Sciatic nerve (tissue), 2 donors: ENCODE measurements at places on chromosomes 13 and 19.

DNA sequence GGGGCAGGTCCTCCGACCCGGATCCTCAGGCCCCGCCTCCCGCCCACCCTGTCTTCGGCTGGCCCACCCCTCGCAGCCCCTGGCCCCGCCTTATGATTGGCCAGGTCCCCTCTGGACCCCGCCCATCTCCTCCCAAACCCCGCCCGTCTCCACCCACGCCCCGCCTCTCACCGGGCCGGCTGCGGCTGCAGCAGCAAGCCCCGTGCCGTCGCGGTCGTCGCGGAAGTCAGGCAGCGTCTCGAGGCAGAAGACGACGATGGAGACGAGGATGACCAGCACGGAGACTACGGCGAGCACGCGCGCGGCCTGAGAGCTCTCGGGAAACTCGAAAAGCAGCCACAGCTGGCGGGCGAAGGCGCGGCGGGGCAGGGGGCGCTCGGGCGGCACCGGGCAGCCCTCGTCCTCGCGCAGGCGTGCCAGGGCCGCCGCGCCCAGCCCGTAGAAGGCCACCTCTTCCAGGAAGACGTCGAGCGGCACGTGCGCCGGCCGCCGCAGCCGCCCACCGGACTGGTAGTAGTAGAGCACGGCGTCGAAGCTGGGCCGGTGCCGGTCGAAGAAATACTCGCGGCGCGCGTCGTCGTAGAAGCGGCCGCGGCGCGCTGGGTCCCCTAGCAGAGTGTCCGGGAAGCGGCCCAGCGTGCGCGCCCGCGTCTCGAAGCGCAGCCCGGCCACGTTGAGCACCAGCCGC is 495 bp downstream of the KCNA7 start:
- no peak for DNase-seq

GRCh38 chr19:8611391-8611876 is 919 bp upstream of the ADAMTS10 start:
- DNase-seq = no peak

DNA sequence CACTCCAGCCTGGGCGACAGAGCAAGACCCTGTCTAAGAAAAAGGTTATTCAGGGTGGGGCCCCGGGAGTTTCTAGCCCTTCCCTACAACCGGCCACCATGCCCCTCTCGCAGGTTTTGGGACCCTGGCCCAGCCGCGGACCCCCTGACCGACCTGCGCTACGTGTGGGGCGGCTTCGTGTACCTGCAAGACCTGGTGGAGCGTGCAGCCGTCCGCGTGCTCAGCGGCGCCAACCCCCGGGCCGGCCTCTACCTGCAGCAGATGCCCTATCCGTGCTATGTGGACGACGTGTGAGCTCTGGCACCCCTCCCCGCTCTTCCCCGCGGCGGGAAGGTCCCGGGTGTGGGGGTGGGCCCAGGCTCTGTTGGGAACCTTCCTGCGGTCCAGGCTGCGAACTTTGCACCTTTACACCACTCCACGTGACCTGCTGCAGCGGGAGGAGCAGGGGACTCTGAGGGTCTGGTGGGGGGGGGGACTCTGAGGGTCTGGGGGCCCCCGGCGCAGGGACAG is 6.3 kb downstream of the ABCA7 start:
- no peak for DNase-seq

DNA sequence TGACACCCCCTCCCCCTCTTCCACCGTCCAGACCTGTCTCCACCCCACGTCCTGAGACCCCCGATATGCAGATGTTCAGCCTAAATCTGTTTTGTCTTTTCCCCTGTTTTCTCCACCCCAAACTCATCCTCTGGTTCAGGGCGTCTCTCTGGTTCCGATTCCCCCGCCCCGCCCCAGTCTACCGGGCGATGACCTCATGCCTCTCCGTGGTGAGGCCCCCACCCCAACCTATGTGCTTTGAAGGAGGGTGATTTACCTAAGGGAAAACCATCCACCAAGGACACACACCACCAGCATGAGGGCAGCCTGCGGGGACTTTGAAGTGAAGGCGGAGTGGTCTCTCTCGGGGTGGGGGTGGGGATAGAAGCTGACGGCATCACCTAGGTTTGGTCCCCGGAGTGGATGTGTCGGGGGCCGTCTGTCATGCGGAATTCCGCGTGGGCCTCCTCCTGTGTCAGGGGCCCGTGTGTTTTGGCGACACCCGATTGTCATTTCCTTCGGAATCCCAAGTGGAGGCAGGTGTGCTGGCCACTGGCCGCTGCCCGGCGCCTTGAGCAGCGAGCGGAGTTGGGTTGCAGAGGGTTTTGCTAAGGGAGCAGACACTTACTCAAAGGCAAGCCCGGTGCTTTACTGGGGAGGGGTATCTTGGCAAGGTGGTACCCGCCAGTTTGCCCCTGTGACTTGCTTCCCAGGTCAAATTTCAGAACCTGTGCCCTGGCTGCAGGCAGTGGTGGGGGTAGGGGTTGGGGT is 1.4 kb downstream of the FZR1 start:
- no peak for DNase-seq

- no peak for DNase-seq
These were observed 180.3 kb upstream of the ZNF507 start for GRCh38 chr19:32165141-32165540.

- DNase-seq = no peak
These were observed 172.4 kb downstream of the KDM4B start for GRCh38 chr19:5141129-5141849.

DNA sequence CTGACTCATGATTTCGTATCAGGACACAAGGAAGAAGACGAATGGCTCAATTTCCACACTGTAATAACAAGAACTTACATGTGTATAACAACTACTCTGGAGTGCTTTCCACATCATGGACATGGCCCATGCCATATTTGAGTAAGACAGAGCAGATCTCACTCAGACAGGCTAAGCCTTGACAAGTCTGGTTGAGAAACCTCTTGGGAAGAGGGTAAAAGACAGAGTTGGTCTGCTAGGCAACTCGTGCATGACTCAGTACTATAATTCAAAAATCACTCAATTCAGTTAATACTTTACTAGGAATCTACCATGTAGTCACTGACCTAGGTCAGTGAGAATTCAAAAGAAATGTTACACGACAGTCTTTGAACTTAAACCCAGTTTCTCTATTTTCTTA is 5.7 kb upstream of the THSD1 start:
- no peak for DNase-seq

GRCh38 chr13:47865883-47866282 is 135.2 kb downstream of the SUCLA2 start:
- DNase-seq = no peak

DNA sequence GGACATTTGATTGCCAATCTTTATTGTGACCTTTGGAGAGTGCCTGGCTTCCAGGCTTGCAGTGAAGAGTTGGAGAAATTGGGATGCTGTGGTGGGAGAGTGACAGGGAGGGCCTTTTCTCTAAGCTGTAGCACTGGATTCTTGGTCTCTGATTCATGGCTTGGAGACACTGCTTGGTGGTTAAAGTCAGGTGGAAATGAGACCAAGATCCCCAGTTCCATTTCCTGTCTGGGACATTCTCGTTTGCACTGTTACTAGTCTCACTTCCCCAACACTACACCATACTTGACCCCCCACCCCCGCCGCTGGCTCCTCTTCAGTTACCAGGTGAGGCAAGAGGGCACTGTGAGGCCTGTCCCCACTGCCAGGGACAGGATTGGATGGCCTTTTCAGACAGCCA is 2.9 kb downstream of the SUPT5H start:
- no peak for DNase-seq

DNA sequence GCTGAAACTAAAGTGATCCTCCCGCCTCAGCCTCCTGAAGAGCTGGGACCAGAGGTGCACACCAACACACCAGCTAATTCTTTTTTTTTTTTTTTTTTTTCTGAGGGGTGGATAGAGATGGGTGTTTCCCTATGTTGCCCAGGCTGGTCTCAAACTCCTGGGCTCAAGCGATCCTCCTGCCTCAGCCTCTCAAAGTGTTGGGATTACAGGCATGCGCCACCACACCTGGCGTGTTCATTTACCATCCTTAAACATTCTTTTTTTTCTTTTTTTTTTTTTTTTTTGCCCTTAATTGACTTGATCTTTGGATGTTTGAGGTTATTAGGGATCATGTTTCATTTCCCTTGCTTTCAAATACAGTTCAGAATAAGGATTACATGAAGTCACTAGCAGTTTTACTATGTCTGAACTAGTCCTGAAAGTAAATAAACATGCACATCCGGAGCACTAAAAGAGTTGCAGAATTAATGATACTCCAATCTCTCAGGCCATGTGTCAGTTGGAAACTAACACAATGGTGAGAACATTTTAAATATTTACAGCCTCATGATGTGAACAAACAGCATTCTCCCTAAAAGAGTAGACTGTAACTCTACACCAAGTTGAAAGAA is 10.2 kb downstream of the UTP14C start:
- no peak for DNase-seq

GRCh38 chr19:54893406-54893805 is 12.5 kb upstream of the NCR1 start:
- no peak for DNase-seq

DNA sequence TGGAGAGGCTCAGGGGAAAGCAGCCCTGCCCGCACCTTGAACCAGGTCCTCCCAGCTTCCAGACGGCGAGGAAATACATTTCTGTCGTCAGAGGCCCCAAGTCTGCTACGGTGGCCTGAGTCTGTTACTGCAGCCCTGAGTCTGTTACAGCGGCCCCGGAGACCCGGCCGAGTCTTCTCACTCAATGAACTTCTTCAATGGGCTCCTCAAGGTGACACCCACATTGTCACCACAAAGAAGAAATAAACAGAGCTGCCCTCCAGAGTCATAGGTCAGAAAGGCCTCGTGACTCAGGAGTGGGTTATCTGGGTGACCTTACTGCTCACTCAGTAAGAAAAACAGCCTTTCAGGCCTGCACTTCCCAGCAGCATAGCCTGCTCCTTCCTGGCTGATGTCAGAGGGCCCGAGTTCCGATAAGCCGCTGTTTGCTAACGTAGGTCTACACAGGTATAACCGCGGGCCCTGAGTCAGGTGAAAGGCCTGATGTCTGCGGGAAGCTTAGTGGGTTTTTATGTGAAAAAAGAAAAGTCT is 66.9 kb upstream of the TM9SF2 start:
- no peak for DNase-seq

GRCh38 chr19:15583346-15583745 is 31.7 kb upstream of the CYP4F8 start:
- DNase-seq = no peak

DNA sequence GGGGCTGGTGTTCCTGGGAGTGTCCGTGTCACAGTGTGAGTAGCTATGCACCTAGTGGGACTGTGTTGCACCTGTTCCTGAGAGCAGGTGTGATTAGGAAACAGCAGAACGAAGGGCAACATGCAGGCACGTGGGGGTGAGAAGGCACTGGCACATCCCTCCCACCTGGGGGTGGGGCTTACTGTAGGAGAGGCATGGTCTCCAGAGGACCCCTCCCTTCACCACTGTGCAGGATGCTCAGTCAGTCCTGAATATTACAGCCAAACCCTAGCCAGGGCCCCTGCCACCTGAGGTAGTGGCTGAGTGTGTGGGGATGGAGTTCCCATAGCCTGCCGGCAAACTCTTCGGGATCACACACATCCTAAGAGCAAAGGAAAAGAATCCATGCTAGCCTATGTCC is 99.2 kb downstream of the ZDHHC20 start:
- no peak for DNase-seq

- DNase-seq = no peak
These were observed 228.5 kb upstream of the ARGLU1 start for GRCh38 chr13:106796280-106797047.

DNA sequence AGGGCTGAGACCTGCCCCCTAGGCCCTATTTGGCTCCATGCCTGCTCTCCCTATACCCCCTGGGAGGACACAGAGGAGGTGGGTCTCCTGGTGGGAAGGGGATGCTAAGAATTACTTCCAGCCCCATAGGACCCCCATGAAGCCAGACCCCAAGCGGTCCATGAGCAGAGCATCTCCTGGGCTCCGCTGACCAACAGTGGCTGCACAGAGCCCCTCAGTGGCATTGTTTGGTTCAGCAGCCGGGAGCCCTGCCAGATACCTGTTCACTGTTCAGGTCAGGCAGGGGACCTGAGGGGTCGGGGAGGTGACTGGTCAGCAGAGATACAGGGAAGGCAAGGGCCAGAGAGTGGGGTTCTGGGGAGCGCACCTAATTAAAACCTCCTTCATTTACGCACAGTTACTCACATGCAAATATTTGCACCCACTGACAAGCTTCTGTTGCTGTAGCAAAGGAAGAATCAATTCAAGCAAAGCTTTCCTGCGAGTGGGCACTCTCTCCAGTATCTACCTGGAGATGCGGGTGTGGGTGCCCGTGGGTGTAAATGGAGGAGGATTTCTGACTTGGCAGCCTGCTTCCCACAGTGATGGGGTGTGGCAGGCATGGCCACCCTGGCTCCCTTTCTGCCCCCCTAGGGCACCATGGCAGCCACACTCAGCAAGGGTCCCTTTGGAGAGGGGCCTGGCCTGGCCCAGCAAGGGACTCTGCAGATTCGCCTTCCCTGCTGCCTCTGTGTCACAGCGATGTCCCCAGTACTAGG is 83.5 kb downstream of the CHST8 start:
- DNase-seq = no peak

DNA sequence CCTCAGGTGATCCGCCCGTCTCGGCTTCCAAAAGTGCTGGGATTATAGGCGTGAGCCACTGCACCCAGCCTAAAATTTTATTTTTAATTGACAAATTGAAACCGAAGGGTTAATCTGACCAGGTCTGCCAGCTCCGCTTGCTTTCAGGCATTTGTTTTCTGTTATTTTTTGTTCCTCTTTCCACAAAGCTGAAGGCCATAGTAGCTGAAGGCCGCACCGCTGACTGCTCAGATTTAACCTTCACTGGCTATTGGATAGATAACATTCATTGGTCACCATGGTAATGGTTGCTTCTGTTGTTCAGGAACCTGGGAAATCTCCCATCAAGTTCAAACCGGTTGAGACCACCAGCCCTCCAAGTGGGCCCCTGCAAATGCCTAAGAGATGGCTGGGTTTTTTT is 124.5 kb upstream of the USP29 start:
- no peak for DNase-seq

GRCh38 chr19:33387351-33388230 is 14.1 kb downstream of the CEBPG start:
- DNase-seq = peak; percentile 58

DNA sequence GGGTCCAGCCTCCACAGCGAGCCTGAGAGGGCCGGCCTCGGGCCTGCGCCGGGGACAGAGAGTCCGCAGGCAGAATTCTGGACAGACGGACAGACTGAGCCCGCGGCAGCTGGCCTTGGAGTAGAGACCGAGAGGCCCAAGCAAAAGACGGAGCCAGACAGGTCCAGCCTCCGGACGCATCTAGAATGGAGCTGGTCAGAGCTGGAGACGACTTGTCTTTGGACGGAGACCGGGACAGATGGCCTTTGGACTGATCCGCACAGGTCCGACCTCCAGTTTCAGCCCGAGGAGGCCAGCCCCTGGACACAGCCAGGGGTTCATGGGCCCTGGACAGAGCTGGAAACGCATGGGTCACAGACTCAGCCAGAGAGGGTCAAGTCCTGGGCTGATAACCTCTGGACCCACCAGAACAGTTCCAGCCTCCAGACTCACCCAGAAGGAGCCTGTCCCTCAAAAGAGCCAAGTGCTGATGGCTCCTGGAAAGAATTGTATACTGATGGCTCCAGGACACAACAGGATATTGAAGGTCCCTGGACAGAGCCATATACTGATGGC is 490 bp downstream of the ITPKC start:
- DNase-seq = no peak
